ENCODE measurements at places on chromosomes 2 and 18. TPM values are rescaled to one million over a fixed set of nuclear protein-coding genes. Genes with fewer than 3 reads are reported as not detected.

The DCTN1 gene
- 69.9 TPM for polyA plus RNA-seq

The EMILIN2 gene
- polyA plus RNA-seq = 13.5 TPM

The MREG gene
- 7.7 TPM for polyA plus RNA-seq

The TPGS2 gene
- polyA plus RNA-seq = 45.5 TPM

The FRZB gene
- polyA plus RNA-seq = 0.19 TPM

The CD302 gene
- 23.4 TPM for polyA plus RNA-seq

The APLF gene
- 0.50 TPM for polyA plus RNA-seq

The DUSP28 gene
- polyA plus RNA-seq = 4.4 TPM

The UGT1A8 gene
- polyA plus RNA-seq = not detected

- no peak overlapping the region for H3K4me3 ChIP-seq
- no peak overlapping the region for H3K27ac ChIP-seq
- no peaks in the 10 kb centered on the region for H3K27me3 ChIP-seq
- H3K36me3 ChIP-seq = no peaks in the 10 kb centered on the region
- H3K4me1 ChIP-seq = no peaks in the 10 kb centered on the region
Measured at GRCh38 chr2:8380566-8380965, 301.3 kb upstream of the ID2 start.

- H3K27me3 ChIP-seq = no peaks in the 10 kb centered on the region
- H3K27ac ChIP-seq = no peak overlapping the region
- no peaks in the 10 kb centered on the region for H3K36me3 ChIP-seq
- no peak overlapping the region for H3K4me3 ChIP-seq
- no peak for DNase-seq
Measured at GRCh38 chr2:106607371-106607770, 120.2 kb downstream of the CD8B2 start.

GRCh38 chr2:236988690-236989624 lies 96.7 kb upstream of the COPS8 start:
- no peaks in the 10 kb centered on the region for H3K36me3 ChIP-seq
- no peaks in the 10 kb centered on the region for H3K27me3 ChIP-seq
- H3K27ac ChIP-seq = no peak overlapping the region
- H3K4me3 ChIP-seq = no peak overlapping the region

- no peak overlapping the region for H3K4me3 ChIP-seq
- H3K36me3 ChIP-seq = no peaks in the 10 kb centered on the region
- peaks cover 1% of the 10 kb centered on the region for H3K4me1 ChIP-seq
- peak; percentile 57 for DNase-seq
- no peak overlapping the region for H3K27ac ChIP-seq
- no peaks in the 10 kb centered on the region for H3K27me3 ChIP-seq
Measured at GRCh38 chr2:216351172-216351925, 20.9 kb downstream of the MARCHF4 start.

DNA sequence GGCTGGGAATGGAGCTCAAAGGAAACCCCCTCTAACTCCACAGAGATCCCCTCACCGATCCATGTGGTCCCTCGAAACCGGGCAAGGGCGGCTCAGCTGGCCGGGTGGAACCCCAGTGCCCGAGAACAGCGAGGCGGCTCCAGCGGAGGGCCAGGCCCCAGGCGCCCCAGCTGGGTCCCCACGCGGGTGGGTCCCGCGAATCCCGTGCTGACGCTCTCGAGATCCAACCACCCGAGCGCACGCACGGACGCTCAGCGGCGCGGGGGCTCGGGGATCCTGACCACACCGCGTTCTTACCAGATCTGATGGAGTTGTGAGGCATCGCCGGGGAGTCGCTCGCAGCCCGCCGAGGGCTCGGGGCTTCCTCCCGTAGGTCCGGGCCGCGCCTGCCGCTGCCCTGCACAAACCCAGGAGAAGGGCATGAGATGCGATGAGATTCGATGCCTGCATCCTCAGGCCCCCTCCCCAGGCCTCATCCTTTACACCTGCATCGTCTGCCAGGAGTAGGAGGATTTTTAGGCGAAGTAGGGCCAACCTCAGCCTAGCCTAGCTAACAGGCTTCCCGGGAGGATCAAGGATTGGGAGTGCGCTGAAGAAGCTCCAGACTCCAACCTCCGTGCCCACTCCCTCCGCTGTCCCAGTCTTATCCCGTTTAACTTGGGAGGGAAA lies 514 bp downstream of the PAX8 start:
- peaks cover 70% of the 10 kb centered on the region for H3K27me3 ChIP-seq
- H3K4me1 ChIP-seq = peaks cover 20% of the 10 kb centered on the region
- no peak overlapping the region for H3K4me3 ChIP-seq

- no peaks in the 10 kb centered on the region for H3K36me3 ChIP-seq
- no peak for DNase-seq
- no peak overlapping the region for H3K27ac ChIP-seq
Measured at GRCh38 chr2:127906206-127906926, 20.6 kb upstream of the AMMECR1L start.

DNA sequence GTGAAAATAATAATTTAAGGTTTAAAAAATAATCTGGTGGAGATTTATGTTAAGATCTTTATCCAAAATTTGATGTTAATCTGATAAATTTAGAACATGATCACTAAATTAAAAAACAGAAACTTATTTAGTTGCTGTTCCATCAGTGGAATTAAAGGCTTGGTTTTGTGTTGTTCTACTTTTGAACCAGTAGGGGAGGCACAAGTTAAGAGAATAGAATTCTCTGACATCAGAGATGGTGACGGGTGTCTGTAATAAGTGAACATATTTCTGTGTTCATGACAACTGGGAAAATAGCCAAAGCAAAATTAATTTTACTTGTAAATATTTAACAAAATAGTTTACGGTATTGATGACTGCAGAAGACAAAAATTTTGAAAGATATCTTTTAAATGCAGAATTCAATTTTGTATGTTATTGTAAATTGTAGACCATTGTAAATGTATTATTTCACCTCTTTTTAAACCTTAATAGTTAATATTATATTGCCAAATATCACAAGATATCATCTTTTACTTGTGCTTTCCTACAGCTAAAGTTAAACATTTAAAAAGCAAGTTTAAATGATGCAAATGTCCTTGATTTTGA lies 106.0 kb downstream of the UBR3 start:
- H3K4me3 ChIP-seq = no peak overlapping the region
- H3K36me3 ChIP-seq = peaks cover 4% of the 10 kb centered on the region
- H3K27me3 ChIP-seq = no peaks in the 10 kb centered on the region
- H3K27ac ChIP-seq = no peak overlapping the region
- no peaks in the 10 kb centered on the region for H3K4me1 ChIP-seq

- DNase-seq = no peak
- no peaks in the 10 kb centered on the region for H3K27me3 ChIP-seq
- no peak overlapping the region for H3K27ac ChIP-seq
- H3K4me3 ChIP-seq = no peak overlapping the region
- no peaks in the 10 kb centered on the region for H3K36me3 ChIP-seq
- no peaks in the 10 kb centered on the region for H3K4me1 ChIP-seq
Measured at GRCh38 chr2:188076149-188077056, 215.3 kb upstream of the GULP1 start.

- no peaks in the 10 kb centered on the region for H3K36me3 ChIP-seq
- H3K27ac ChIP-seq = no peak overlapping the region
- H3K27me3 ChIP-seq = no peaks in the 10 kb centered on the region
Measured at GRCh38 chr18:39494211-39494896, 1928.8 kb upstream of the CELF4 start.

GRCh38 chr2:140601342-140601741 lies 1529.5 kb downstream of the LRP1B start:
- no peak overlapping the region for H3K4me3 ChIP-seq
- H3K27me3 ChIP-seq = no peaks in the 10 kb centered on the region
- no peak overlapping the region for H3K27ac ChIP-seq
- DNase-seq = peak; percentile 6
- H3K36me3 ChIP-seq = peaks cover 2% of the 10 kb centered on the region

- no peak overlapping the region for H3K27ac ChIP-seq
- no peaks in the 10 kb centered on the region for H3K4me1 ChIP-seq
Measured at GRCh38 chr2:97834610-97835009, 121.2 kb downstream of the ZAP70 start.

DNA sequence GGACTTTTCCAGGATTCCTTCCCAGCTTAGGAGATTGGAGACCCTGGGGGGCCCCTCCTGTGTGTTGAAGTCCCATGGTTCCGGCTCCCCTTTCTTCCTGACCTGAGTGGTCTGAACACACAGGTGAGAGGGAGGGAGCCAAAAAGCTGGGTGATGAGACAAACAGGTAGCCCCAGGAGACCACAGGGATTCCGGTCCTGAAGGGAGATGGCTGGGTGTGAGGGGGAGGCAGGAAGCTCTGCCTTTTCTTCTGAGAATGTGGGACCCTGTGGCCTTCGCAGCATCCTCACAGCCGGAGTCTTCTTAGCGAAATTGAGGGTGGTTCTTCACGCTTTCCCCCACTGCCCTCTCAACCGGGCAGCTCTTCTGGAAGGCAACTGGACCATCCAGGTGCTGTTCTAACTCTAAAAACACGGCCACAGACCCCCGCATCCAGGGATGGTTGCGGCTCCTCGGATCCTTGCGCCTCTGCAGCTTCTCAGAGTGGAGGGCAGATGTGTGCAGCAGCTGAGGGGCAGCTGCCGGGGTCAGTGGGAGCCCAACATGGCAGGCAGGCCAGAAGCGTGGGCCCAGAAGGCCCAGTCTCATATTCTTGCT lies 4.4 kb downstream of the SLC66A3 start:
- no peak overlapping the region for H3K4me3 ChIP-seq
- H3K27ac ChIP-seq = no peak overlapping the region
- H3K4me1 ChIP-seq = peaks cover 6% of the 10 kb centered on the region
- peaks cover 5% of the 10 kb centered on the region for H3K36me3 ChIP-seq
- DNase-seq = no peak

DNA sequence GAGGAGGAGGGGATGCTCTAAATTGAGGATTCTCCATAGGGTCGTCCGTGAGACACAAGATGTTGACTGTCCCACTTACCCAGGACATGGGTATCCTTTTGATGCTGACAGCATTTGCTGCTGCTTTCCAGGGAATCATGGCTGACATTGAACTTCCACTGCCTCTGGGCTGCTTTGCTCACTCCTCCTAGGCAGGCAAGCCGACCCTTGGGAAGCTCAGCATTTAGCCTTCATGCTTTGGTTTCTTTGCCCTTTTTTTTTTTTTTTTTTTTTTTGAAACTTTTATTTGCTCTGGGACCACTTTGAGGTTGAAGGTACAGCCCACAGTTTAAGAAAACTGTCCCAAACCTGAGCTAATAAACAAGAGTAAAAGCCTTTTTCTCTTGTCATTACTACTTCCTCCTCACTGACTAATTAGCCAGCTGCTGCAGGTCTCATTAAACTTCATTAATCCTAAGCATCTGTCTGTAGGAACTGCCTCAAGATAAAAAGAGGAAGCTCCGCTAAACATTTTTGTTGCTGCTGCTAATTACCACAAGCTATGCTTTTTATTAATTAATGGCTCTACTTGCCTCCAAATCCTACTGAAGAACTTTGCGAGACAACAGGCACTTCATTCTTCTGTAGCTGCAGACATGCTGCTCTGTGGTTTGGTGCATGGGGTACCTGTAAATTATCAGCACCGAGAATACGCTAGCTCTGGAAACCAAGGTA lies 125.4 kb downstream of the SPTBN1 start:
- H3K27me3 ChIP-seq = no peaks in the 10 kb centered on the region
- peaks cover 74% of the 10 kb centered on the region for H3K4me1 ChIP-seq
- DNase-seq = no peak
- peak overlapping the region; percentile 47 for H3K27ac ChIP-seq

DNA sequence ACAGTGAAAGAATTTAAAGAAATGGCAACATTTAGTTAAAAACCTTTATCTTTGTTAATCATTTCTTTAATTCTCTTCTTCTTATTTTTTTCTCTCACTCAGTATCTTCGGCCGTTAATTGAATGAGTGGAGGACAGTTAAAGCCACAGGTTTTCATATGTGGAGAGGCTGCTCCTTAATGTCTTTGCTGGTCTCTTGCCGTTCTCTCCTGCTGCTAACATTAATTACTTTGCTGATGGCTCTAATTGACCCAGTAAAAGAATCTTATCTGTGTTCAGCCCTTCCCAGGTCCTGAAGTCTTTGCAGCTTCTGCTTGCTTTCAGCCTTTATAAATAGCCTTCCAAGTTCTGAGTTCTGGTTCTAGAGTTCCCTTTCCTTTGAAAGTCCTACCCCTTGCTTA lies 77.1 kb downstream of the ADAM23 start:
- H3K4me3 ChIP-seq = no peak overlapping the region
- DNase-seq = no peak
- no peaks in the 10 kb centered on the region for H3K27me3 ChIP-seq
- no peaks in the 10 kb centered on the region for H3K4me1 ChIP-seq
- H3K27ac ChIP-seq = no peak overlapping the region

DNA sequence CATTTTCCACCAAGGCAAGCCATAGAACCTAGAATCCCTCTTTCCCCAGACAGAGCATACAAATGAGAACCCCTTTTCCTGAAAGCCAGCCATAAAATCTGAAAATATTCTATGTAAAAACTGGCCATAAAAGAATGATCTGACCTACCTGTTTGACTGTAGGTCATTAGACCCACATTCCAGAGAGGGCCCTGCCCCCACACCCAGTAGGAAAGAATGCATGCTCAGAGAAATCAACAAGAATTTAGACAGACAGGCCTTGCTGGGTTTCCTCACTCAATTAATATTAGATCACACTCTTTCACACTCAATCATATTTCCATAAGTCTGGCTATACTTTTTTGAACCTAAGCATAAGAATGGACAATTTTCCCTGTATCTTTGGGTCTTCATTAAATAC lies 929.5 kb downstream of the ERBB4 start:
- no peak overlapping the region for H3K4me3 ChIP-seq
- no peaks in the 10 kb centered on the region for H3K27me3 ChIP-seq
- no peak for DNase-seq
- peaks cover 4% of the 10 kb centered on the region for H3K4me1 ChIP-seq

GRCh38 chr18:70037431-70038061 lies 89.9 kb upstream of the CD226 start:
- peaks cover 6% of the 10 kb centered on the region for H3K36me3 ChIP-seq
- no peak overlapping the region for H3K4me3 ChIP-seq
- H3K4me1 ChIP-seq = no peaks in the 10 kb centered on the region

DNA sequence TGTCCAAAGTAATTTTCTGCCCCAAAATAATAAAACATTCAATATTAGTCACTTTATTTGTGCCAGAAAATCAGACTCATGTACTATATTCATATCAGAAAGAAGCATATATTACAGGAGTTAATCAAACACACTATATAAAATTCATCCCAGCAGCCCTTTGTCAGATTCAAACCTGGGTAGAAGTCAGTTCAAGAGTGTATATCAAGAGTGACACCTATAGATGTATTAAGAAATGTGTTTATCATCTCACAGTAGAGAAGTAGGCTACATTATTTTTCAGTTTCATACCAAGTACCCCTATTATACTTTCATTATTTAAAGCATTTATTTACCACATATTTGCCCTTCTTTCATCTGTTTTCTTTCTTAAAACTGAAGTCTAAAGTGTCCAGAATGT lies 193.2 kb upstream of the DDX18 start:
- no peaks in the 10 kb centered on the region for H3K4me1 ChIP-seq
- no peaks in the 10 kb centered on the region for H3K27me3 ChIP-seq
- no peaks in the 10 kb centered on the region for H3K36me3 ChIP-seq
- no peak overlapping the region for H3K27ac ChIP-seq
- DNase-seq = no peak

DNA sequence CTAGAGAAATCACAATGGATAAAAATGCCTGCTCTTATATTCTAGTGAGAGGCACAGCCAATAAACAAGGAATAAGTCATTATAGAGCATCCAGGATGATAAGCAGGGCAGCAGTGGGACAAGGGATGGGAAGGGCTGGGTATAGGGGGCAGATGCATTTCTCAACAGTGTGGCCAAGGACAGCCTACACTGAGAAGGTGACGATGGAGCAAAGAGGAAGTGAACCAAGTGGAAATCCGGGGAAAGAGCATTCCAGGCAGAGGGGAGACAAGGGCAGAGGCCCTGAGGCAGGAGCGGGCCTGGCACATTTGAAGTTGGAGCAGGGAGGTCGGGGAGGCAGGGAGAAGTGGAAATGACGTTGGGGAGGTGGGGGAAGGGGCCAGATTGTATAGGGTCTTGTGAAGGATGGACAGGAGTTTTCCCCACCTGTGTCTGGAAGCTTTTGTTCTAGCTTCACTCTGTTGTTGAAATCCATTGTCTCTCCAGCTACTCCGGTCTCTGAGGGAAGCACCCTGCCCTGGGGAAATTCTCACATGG lies 17.6 kb downstream of the TMEM177 start:
- DNase-seq = no peak
- no peaks in the 10 kb centered on the region for H3K36me3 ChIP-seq
- peaks cover 3% of the 10 kb centered on the region for H3K4me1 ChIP-seq
- H3K27ac ChIP-seq = no peak overlapping the region
